PC-3 (cell line): ENCODE measurements at places on chromosomes 6 and 20.

- H3K4me3 ChIP-seq, result no peak overlapping the region
- no peaks in the 10 kb centered on the region for H3K27me3 ChIP-seq
- H3K4me1 ChIP-seq, result peaks cover 49% of the 10 kb centered on the region
- DNase-seq, result peak; percentile 72
- H3K36me3 ChIP-seq, result no peaks in the 10 kb centered on the region
- peak overlapping the region; percentile 100 for H3K27ac ChIP-seq
Measured at GRCh38 chr6:143339223-143339622, 111.3 kb downstream of the ADAT2 start.

GRCh38 chr6:87815449-87815848 lies 113.4 kb upstream of the AKIRIN2 start:
- no peaks in the 10 kb centered on the region for H3K36me3 ChIP-seq
- no peak overlapping the region for H3K4me3 ChIP-seq
- no peak overlapping the region for H3K27ac ChIP-seq
- DNase-seq, result no peak
- no peaks in the 10 kb centered on the region for H3K27me3 ChIP-seq
- no peaks in the 10 kb centered on the region for H3K4me1 ChIP-seq

GRCh38 chr6:12570461-12571030 lies 146.0 kb upstream of the PHACTR1 start:
- H3K4me3 ChIP-seq, result no peak overlapping the region
- no peaks in the 10 kb centered on the region for H3K27me3 ChIP-seq
- no peaks in the 10 kb centered on the region for H3K36me3 ChIP-seq
- H3K4me1 ChIP-seq, result peaks cover 23% of the 10 kb centered on the region
- DNase-seq, result peak; percentile 33

DNA sequence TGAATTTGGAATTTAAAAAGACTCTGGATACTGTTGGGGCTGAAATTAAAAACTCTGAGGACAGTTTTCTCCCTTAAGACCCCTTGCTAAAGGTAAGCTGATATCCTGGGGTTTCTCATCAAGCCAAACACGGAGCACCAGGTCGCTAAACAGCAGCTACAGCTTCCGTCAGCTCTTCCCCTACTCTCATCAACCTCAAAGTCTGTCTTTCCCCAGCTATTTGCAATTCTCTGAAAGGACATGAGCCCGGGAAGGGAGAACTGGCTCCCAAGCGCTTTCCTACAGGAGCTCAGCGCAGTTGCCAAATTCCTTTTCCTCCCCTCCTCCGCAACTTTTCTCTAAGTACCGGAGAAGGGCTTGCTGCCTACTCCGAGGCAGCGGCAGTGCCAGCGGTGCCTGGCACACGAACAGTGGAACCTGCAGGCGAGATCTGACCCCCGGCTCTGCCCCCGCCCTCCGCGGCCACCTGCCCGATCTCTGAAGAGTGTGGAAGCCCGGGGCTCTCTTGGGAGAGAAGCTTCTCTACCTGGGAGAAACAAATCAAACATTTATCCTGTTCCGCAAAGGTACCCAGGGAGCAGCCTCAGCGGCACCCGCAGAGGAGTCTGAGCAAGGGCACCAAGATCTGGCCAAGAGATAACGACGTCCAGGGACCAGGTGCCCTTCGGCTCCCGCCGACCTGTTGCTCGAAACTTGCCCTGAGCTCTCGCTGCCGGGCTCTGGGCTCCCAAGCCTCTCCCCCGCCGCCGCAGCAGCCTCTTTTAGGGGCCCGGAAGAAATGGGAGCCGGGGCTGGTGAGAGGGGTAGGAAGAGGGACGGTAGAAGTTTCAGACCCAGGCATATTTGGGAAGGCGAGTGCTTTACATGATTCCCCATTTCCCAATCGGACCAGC lies 2.2 kb downstream of the CBLN4 start:
- H3K4me1 ChIP-seq, result no peaks in the 10 kb centered on the region
- no peak overlapping the region for H3K27ac ChIP-seq

GRCh38 chr6:158796353-158796752 lies 22.8 kb downstream of the EZR start:
- peaks cover 26% of the 10 kb centered on the region for H3K4me1 ChIP-seq
- no peak overlapping the region for H3K27ac ChIP-seq
- DNase-seq, result no peak
- H3K27me3 ChIP-seq, result no peaks in the 10 kb centered on the region
- peaks cover 29% of the 10 kb centered on the region for H3K36me3 ChIP-seq

DNA sequence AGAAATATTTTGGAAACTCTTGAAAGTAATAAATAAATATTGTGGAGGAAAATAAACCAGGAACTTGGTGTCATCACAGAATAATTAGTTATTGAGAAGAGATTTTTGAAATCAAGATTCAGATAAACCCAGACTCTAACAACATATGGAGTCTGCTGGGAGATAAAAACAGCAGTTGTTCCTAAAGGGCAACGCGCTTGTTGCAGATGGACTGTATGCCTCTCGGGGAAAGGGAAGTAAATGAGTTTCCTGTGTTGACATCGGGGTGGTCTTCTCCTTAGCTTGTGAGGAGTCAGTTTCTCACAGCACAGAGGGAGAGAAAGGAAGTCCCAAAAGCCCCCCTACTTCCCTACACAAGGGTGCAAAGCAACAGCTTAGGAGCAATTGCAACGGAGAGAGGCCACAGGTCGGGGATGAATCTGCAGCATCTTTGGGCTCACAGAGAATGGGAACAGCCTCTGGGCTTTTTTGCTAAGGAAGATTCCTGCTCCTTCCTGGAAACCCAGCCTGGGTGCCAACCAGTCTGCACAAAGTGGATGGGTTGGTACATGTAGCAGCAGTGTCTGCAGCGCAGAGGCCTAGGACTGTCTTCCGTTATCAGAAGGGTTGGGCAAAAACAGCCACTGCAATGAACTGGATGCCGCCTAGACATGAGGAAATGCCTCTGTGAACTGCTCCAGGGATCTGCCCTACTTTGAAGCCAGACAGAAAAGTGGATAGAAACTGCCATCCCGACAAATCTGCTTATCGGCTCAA lies 603.0 kb upstream of the NRSN1 start:
- no peak overlapping the region for H3K27ac ChIP-seq
- no peak overlapping the region for H3K4me3 ChIP-seq
- no peak for DNase-seq
- H3K27me3 ChIP-seq, result no peaks in the 10 kb centered on the region
- no peaks in the 10 kb centered on the region for H3K36me3 ChIP-seq

DNA sequence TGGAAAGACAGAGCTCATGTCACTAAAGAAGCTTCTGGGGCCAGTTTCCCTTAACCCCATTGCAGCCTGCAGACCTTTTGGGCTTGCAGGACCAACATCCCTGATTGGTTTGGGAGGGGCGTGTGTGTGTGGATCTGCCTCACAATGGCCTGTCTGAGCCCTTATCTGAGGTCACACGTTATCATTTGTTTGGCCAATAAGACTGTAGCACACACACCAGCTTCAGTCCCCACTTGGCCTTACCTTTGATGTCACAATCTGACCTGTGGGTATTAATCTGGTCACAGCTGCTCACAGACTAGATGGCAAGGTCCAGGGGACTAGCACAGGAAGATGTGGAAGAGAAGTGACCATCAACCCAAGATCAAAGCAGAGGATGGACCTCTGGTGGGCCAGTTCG lies at the start of gene SCP2D1:
TSS of gene SCP2D1 (plus strand) at position 301 of the 400 bp plus-strand sequence. CDS start at position 334, 33 bp downstream.
- no peak within 1 kb of the TSS for H3K4me3 ChIP-seq
- no peaks in the 10 kb centered on the region for H3K4me1 ChIP-seq
- peaks cover 63% of the 10 kb centered on the region for H3K27me3 ChIP-seq

DNA sequence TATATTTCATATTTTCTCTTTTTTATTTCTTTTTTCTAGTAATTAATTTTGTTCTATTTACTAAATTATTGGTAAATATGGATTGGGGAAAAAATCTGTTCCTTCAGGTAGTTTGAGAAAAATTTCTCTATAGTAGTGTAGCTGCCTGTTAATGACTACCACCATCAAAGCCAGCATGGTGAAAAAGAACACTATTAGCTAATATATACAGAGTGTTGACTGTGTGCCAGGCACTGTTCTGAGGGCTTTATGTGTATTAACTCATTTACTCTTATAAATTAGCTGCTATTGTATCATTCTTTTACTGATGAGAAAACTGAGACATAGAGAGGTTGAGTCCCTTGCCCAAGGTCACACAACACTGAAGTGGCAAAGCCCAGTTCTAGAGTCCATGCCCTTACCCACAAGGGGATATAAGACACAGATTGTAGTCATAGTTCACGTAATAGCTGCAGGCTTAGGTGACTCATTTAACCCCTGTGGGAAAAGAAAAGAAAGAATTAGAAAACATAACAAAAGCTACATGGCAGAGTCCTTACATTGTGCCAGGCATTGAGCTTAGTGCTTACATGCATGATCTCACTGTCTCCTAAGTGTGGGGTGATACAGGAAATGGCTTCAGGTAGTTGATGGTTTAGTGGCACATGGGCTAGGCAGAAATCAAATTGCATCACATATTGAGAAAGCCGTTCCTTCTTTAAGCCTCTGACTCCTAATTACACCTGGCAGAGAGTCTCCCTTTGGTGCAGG lies 12.2 kb upstream of the AKIRIN2 start:
- H3K36me3 ChIP-seq, result no peaks in the 10 kb centered on the region
- peak; percentile 67 for DNase-seq
- peak overlapping the region; percentile 75 for H3K27ac ChIP-seq
- peaks cover 17% of the 10 kb centered on the region for H3K4me1 ChIP-seq

DNA sequence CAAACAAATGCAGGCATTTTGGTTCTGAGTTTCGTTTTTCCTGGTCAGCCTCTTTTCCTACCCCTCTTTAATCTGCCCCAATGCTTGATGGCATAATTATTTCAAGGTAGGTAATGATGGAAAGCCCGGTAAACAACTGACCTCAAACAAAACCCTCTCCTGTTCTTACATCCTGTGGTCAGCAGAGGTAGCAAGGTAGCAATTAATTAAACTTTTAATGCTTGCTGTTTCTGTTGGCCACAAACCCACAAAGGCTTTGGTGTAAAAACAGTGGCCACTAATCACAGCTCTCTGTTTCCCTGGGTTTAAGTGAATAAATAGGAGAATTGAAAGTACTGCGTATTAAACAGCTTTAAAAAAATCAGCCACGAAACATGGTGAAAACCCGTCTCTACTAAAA lies 261.5 kb upstream of the SOX4 start:
- H3K4me1 ChIP-seq, result peaks cover 5% of the 10 kb centered on the region; the same call in 1 of the 2 replicates
- H3K36me3 ChIP-seq, result no peaks in the 10 kb centered on the region
- no peak overlapping the region for H3K4me3 ChIP-seq
- H3K27ac ChIP-seq, result no peak overlapping the region

- H3K4me3 ChIP-seq, result no peak overlapping the region
- H3K4me1 ChIP-seq, result peaks cover 8% of the 10 kb centered on the region
- no peaks in the 10 kb centered on the region for H3K36me3 ChIP-seq
Measured at GRCh38 chr6:1535295-1535694, 74.4 kb upstream of the FOXC1 start.

- no peaks in the 10 kb centered on the region for H3K27me3 ChIP-seq
- H3K4me1 ChIP-seq, result peaks cover 8% of the 10 kb centered on the region; the same call in 1 of the 2 replicates
- H3K4me3 ChIP-seq, result no peak overlapping the region
- no peaks in the 10 kb centered on the region for H3K36me3 ChIP-seq
- no peak overlapping the region for H3K27ac ChIP-seq
Measured at GRCh38 chr6:12590901-12591300, 125.7 kb upstream of the PHACTR1 start.

DNA sequence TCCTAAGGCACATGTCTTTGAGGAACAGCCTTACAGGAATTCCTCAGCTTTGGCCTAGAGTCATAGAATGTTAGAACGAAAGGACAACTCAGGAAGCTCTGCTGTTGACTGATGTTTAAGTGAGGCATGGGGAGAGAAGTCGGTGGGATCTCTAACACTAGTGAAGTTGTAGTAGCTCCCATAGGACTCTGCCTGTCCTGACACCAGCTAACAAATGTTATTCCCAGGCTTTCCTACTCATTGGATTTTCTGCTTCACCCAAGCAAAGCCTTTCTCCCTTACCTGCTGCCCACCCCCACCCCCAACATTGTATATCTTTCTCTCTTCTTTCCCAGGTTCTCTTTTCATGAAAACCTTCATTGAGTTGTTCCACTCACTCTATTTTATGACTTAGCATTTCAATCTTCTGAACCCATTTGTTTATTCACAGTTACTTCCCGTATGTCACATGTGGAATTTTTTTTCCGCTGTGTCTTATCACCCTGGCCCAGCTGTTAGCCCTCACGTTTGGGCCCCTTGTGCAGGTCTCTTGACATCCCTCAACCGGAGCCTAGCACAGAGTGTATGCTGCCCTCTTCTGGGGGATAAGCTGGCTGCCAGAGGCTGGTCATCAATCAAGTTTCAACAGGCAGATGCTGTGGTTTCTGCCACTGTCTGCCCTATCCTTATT lies 39.2 kb upstream of the RNF8 start:
- H3K4me1 ChIP-seq, result peaks cover 8% of the 10 kb centered on the region
- H3K27me3 ChIP-seq, result no peaks in the 10 kb centered on the region
- no peak overlapping the region for H3K27ac ChIP-seq
- DNase-seq, result peak; percentile 48

GRCh38 chr6:63553208-63553607 lies 19.1 kb upstream of the LOC128125822 start:
- H3K36me3 ChIP-seq, result no peaks in the 10 kb centered on the region
- H3K27ac ChIP-seq, result no peak overlapping the region
- no peaks in the 10 kb centered on the region for H3K27me3 ChIP-seq
- no peak overlapping the region for H3K4me3 ChIP-seq
- H3K4me1 ChIP-seq, result no peaks in the 10 kb centered on the region

GRCh38 chr6:153401751-153402150 lies 270.7 kb upstream of the RGS17 start:
- peaks cover 21% of the 10 kb centered on the region for H3K4me1 ChIP-seq
- peak overlapping the region; percentile 40; the same call in 1 of the 2 replicates for H3K4me3 ChIP-seq
- peak; percentile 79 for DNase-seq
- no peaks in the 10 kb centered on the region for H3K27me3 ChIP-seq

GRCh38 chr20:31968291-31969126 lies 558 bp downstream of the XKR7 start:
- H3K4me1 ChIP-seq, result no peaks in the 10 kb centered on the region
- no peaks in the 10 kb centered on the region for H3K36me3 ChIP-seq
- DNase-seq, result peak; percentile 61
- H3K27me3 ChIP-seq, result peaks cover 76% of the 10 kb centered on the region

- H3K36me3 ChIP-seq, result no peaks in the 10 kb centered on the region
- no peaks in the 10 kb centered on the region for H3K4me1 ChIP-seq
Measured at GRCh38 chr6:124796464-124796970, 165.7 kb upstream of the RNF217 start.

- DNase-seq, result no peak
- H3K4me3 ChIP-seq, result no peak overlapping the region
- no peak overlapping the region for H3K27ac ChIP-seq
- no peaks in the 10 kb centered on the region for H3K27me3 ChIP-seq
Measured at GRCh38 chr6:122818866-122819265, 29.8 kb downstream of the SMPDL3A start.

DNA sequence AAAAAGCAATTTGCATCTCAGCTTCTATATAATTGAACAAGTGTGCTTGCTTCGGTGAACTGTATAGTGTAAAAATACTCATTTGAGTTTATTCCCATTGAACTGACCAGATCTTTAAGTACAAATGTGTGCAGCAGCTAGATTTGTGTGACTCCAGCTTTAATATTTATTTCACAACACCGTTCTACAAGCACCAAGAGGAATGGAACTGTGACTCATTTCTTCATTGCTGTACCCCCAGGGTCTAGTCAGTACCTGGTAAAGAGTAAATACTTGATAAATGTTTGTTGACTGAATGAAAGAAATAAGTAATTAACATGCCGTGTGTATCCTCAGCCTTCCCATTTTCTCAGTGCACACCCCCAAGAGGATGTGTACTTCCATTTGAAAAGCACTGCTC lies 464.8 kb downstream of the CBLN4 start:
- no peaks in the 10 kb centered on the region for H3K36me3 ChIP-seq
- no peak overlapping the region for H3K4me3 ChIP-seq
- H3K4me1 ChIP-seq, result peaks cover 6% of the 10 kb centered on the region; the same call in 1 of the 2 replicates
- peak overlapping the region; percentile 55 for H3K27ac ChIP-seq
- peak; percentile 55 for DNase-seq
